ENCODE measurements at places on chromosomes 2 and 18. TPM values are rescaled to one million over a fixed set of nuclear protein-coding genes. Genes with fewer than 3 reads are reported as not detected.

GRCh38 chr2:20368706-20369105 is 18.1 kb upstream of the PUM2 start:
- H3K27ac ChIP-seq: no peak overlapping the region
- DNase-seq: no peak
- no peak overlapping the region for H3K4me3 ChIP-seq
- H3K27me3 ChIP-seq: no peaks in the 10 kb centered on the region

GRCh38 chr2:42787788-42788477 is 4.5 kb downstream of the HAAO start:
- H3K4me1 ChIP-seq: peaks cover 75% of the 10 kb centered on the region
- DNase-seq: peak; percentile 96
- H3K27me3 ChIP-seq: no peaks in the 10 kb centered on the region
- H3K27ac ChIP-seq: peak overlapping the region; percentile 98

GRCh38 chr2:211093743-211094303 is 537.4 kb downstream of the CPS1 start:
- no peaks in the 10 kb centered on the region for H3K36me3 ChIP-seq
- H3K4me1 ChIP-seq: no peaks in the 10 kb centered on the region
- no peak overlapping the region for H3K27ac ChIP-seq
- no peak for DNase-seq
- H3K27me3 ChIP-seq: no peaks in the 10 kb centered on the region
- H3K4me3 ChIP-seq: no peak overlapping the region

DNA sequence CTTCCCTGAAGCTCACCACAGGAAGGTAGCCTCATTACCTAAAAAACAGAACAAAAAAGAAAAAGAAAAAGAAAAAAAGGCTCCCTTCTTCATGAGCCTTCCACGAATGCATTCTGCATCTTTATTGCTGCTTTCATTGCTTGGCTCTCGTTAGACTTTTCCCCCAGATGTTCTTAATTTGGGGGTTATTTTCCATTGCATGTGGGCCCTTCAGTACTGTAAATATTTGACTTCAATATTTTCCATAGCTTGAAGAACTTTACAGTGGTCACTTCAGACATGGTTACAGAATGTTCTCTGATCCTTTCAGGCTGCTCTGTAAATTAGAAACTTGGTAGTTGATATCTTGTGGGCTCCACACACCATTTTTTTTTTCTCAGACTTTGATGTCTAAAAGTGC is 65.6 kb upstream of the COPS8 start:
- no peaks in the 10 kb centered on the region for H3K27me3 ChIP-seq
- DNase-seq: no peak
- no peaks in the 10 kb centered on the region for H3K36me3 ChIP-seq

- no peak for DNase-seq
- H3K27ac ChIP-seq: no peak overlapping the region
- H3K27me3 ChIP-seq: no peaks in the 10 kb centered on the region
- H3K36me3 ChIP-seq: no peaks in the 10 kb centered on the region
Measured at GRCh38 chr18:11040823-11041656, 108.3 kb downstream of the PIEZO2 start.

DNA sequence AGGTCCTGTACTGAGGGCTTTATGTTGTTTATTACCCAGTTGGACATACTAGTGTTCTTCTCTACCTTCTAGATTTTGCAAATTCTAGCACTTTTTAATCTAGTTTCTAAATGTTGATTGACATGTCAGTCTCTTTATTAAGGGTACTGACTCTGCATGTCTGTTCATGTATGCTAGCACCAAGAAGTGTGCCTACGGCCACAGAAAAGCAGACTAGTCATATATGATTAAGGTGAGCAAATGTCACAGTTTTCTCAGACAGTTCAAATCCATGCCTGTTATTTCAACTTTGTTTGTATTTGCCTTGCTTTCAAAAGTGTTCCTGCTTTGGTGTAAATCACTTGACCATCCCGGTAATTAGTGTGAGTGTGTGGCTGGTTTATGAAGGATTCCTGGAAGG is 145.0 kb upstream of the DSEL start:
- no peak overlapping the region for H3K27ac ChIP-seq
- H3K4me3 ChIP-seq: no peak overlapping the region
- H3K4me1 ChIP-seq: no peaks in the 10 kb centered on the region
- no peaks in the 10 kb centered on the region for H3K27me3 ChIP-seq
- DNase-seq: no peak

C2orf72 gene
- 131 TPM for total RNA-seq

GKN2 gene
- total RNA-seq: not detected
